ENCODE measurements at places on chromosomes 16 and 17.

DNA sequence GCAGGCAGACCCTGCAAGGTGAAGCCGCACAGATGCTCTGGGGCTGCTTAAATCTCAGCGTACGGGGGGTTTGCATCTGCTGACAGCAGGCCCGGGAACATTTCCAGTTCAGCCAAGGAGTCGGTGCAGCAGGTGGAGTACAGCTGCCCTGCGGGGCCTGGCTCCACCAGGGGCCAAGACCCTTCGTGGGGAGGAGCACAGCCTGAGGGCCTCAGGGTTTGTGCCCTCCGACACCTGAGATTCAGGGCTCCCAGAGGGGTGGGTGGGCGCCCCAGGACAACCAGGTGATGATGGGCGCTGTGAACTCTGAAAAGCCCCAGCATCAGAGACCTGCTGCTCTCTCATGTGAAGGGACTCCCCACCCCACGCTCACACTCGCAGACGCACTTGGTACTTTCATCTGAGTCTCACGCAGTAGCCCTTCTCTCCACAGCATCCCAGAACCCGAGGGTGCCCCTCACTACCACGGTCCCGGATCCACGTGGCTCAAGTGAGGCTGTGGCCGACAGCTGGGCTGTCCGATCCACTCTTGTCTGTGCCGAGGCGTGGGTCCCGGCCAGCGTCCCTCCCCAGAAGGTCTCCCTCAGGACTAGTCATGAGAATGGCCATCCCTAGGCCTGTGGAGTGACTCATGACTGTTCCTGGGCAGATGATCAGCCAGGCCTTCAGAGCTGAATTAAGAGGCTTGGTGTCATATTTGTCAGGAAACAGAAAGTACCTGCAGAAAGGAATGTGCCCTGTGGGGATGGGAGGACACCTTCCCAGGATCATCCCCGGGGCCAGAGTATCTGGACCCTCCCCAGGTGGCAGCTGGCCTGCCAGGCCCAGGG is 29.6 kb downstream of the ACSF3 start:
- DNase-seq, result no peak

GRCh38 chr16:68526782-68527145 is 12.3 kb upstream of the ZFP90 start:
- no peak for DNase-seq

DNA sequence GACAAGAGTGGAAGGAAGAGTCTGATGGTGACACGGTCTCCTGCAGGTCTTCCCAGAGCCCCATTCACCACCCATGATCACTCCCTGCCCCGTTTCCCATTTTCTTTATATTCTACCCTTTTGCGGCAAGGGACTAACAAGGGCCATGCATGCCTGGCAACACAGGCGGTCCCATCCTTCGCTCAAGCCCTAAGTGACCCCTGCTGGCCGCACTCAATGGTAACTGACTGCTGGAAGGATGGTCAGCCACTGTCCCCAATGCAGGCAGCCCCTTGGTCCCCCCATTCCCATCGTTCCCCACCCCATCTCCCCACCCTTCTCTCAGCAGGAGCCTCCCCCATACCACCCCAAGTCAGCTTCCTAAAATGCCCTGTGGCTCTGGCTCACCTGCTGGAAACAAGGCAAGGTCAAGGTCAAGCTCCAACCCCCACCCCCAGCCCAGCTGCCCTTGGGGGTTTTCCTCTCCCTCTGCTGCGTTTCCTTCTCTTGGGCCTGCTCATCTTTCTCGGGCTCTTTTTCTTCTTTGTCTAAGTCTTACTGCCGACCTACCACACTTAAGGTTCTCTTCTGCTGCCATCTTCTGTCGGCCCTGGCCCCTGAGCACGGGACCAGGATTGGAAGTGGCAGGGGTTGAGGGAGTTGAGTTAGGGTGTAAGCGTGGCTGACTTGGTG is 116.0 kb downstream of the RPTOR start:
- no peak for DNase-seq

DNA sequence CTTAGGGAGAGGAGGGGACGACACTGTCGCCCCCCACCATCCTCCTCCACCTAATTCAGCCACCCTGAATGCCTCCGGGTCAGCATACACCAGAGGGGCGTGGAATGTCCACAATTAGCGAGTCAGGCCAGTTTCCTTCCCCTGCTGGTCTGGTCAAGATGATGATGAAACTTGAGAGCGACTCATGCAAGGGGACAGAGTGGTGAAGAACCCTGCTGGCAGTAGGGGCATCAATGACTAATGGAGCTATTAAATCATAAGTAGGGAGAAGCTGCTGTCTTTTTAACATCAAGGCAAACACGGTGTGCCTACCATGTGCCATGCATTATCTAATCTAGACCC is 7.2 kb downstream of the SPACA3 start:
- DNase-seq, result no peak

GRCh38 chr16:67238806-67239470 is 8.3 kb downstream of the FHOD1 start:
- DNase-seq, result no peak

DNA sequence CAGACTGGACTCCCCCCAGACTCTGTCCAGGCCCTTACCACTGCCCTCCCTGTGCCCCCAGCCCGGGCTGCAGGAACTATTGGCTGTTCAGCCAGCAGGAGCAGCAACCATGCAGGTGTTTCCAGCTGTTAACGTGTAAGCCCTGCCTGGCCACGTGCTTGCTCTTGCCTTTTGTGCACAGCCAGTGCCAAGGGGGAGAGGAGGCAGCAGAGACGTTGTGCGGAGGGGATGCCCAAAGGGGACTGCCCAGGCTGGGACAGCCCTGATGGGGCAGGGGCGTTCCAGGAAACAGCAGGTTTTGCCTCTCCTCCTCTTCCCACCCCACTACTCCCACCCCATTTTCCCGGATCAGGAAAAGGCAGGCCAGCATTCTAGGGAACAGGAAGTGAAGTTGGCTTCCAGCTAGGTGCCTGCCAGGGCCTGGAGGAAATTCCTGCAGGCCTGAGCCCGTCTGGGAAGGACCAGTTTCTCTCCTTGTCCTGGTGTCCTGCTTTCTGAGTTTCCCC is 16.7 kb upstream of the LASP1NB start:
- no peak for DNase-seq

DNA sequence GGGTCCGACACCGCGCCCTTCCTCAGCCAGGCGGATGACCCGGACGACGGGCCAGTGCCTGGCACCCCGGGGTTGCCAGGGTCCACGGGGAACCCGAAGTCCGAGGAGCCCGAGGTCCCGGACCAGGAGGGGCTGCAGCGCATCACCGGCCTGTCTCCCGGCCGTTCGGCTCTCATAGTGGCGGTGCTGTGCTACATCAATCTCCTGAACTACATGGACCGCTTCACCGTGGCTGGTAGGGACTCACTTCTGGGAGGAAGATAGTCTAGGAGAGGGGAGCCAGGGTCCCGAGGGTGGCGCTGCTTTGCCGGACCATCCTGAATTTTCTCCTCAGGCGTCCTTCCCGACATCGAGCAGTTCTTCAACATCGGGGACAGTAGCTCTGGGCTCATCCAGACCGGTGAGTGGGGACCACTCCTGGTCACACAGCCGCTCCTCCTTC is 601 bp downstream of the SPNS1 start:
- DNase-seq, result no peak

DNA sequence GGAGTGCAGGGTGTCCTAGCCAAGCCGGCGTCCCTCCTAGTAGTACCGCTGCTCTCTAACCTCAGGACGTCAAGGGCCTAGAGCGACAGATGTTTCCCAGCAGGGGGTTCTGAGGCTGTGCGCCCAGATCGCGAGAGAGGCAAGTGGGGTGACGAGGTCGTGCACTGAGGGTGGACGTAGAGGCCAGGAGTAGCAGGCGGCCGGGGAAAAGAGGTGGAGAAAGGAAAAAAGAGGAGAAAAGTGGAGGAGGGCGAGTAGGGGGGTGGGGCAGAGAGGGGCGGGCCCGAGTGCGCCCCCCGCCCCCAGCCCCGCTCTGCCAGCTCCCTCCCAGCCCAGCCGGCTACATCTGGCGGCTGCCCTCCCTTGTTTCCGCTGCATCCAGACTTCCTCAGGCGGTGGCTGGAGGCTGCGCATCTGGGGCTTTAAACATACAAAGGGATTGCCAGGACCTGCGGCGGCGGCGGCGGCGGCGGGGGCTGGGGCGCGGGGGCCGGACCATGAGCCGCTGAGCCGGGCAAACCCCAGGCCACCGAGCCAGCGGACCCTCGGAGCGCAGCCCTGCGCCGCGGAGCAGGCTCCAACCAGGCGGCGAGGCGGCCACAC is at the start of gene MMP2:
Gene MMP2, plus strand, starts transcription at position 372 of the 603 bp plus-strand sequence. CDS start 282 bp downstream, outside the sequence.
- DNase-seq, result no peak

DNA sequence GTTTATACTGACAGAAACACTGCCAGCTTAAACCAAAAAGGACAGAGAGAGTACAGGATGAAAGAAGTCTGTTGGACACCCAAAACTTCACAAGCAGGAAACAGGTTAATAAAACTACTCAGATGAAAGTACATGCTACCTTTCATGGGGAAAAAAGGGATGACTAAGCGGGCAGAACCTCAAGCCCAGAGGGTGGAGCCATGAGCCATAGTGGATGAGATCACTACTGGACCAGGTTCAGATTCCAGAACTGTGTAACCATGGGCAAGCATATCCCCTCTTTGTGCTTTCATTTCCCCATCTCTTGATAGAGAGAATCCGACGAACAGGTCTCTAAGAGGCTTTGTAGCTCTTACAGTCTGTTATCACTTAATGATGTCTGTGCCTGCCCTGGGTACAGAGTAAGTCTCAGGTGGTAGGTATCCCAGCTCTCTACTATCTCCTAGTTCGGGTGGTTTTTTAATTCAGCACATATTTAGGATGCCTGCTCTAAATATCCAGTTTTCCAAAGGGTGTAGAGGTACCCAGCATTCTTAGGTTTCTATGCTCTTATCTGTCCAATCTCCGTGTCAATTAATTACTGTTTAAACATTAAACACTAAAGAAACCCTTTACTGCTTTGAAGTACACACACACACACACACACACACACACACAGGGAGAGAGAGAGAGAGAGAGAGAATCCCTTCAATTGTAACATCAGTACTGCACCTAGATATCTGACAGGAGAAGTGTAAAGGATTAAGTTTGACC is 206.7 kb downstream of the ZNF423 start:
- no peak for DNase-seq

DNA sequence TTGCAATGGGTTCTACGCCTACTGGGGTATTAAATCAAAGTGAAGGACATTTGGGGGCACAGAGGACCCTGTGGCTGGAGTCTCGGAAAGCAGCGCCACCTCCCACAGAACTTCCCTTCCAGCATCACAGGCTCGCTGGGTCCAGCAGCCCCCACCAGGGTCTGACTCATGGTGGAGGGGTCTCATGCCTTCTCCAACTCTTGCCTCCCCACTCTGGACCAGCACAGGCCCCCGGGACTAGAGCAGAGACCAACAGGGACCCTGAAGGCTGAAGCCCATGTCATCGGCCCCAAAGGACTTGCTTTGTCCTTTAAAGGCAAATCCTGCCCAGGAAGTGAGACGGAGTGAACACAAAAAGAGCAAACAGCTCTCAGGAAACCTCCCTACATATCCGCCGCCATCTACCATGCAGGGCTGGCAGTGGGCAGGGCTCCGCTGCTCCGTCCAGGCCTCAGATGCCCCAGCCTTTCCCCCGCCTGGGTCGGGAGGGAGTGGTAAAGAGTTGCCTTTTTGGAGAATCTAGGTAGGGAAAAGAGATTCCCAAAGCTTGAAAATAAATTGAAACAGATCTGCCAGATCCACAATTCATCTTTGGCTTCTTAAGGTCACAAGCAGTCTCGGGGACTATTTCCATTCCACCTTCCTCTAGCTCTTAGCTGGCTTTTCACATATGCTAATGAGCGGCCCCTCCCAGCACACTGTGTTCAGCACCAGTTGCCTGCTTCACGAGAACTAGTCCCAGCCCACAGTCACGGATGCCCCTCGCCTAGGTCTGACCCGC is 2.1 kb upstream of the GPRC5C start:
- DNase-seq, result no peak

DNA sequence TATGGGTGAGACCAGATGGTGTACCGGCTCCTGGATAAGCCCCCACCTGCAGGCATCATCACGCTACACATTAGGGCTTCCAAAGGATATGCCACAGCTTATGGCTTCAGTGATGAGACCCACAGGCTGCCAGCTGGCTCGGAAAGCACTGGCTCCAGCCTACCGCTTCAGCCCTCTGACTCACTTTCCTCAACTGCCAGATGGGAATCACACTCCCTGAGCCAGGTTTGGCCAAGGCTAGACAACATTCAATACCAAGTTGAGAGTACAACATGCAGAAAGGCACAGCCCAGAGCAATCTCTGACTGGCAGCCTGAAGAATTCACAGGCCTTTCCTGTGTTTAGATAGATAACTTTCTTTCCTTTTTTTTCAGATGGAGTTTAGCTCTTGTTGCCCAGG is 10.3 kb downstream of the CENPV start:
- no peak for DNase-seq

GRCh38 chr17:73612031-73612472 is 32.2 kb downstream of the SDK2 start:
- DNase-seq, result no peak

GRCh38 chr16:85568519-85568918 is 44.6 kb upstream of the GSE1 start:
- DNase-seq, result no peak

GRCh38 chr17:48728232-48729231 is at the start of gene HOXB13:
Gene HOXB13 (minus strand): TSS chr17:48728750. CDS start chr17:48728593, 157 bp downstream.
- DNase-seq, result no peak

Data from KG1 (cell line).